IgD-negative memory B cell (primary cell): ENCODE measurements at places on chromosomes 4 and X. TPM values are rescaled to one million over a fixed set of nuclear protein-coding genes. Genes with fewer than 3 reads are reported as not detected.

Gene XG
- polyA plus RNA-seq: not detected

Gene ZAR1
- not detected for polyA plus RNA-seq

Gene PFKFB1
- not detected for polyA plus RNA-seq

Gene GPM6B
- polyA plus RNA-seq: 1.5 TPM

Gene CT47A1
- not detected for polyA plus RNA-seq

Gene NEIL3
- polyA plus RNA-seq: not detected

Gene MAGEB17
- 0.26 TPM for polyA plus RNA-seq
